ENCODE measurements at places on chromosomes 5 and 9.
A peak's percentile ranks its signal among the peaks of the same experiment; 100 is the strongest.

DNA sequence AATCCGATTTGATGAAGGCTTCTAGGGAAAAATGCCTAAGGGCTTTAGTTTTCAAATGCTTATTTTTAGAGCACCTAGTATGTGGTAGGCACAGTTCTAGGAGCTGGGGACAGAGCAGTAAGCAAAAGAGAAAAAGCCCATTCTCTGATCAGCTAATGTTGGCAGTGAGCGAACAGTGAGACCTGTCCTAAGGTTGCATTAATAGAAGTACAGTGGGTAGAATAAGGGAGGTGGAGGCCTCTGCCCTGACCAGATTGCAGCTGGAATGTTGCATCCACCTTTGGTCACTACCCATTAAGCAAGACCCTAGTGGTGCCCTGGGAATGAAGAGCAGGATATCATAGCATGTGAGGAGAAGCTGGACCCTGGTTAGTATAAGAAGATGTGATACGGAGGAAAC is 20.1 kb downstream of the IL9 start:
- no peak for DNase-seq

- peak; percentile 64 for DNase-seq
Observed at GRCh38 chr5:135426102-135427082, 20.8 kb downstream of the DCANP1 start.

DNA sequence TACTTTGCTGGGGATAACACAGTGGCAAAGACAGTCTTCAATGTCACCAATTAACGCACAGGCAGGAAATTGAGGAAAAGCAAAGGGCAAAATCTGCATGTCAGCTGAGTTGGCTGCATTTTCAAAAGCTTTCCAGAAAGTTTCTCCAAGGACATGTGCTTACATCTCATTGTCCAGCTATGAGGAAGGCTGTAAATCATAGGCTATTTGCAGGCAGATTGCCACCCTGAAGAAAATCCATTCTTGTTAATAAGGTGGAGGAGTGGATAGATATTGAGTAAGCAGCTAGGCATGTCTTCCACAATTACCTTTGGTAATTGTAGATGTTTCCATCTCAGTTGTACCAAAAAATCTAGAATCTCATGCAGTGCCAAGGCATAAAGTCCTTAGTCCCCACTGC is 278.0 kb upstream of the NUDT12 start:
- no peak for DNase-seq

- no peak for DNase-seq
Observed at GRCh38 chr5:143084407-143084806, 314.2 kb downstream of the ARHGAP26 start.

- no peak for DNase-seq
Observed at GRCh38 chr5:2738156-2738699, 13.2 kb downstream of the IRX2 start.

- no peak for DNase-seq
Observed at GRCh38 chr9:93667006-93667405, 90.6 kb downstream of the PHF2 start.

GRCh38 chr5:40172721-40173120 is 507.0 kb upstream of the PTGER4 start:
- no peak for DNase-seq

DNA sequence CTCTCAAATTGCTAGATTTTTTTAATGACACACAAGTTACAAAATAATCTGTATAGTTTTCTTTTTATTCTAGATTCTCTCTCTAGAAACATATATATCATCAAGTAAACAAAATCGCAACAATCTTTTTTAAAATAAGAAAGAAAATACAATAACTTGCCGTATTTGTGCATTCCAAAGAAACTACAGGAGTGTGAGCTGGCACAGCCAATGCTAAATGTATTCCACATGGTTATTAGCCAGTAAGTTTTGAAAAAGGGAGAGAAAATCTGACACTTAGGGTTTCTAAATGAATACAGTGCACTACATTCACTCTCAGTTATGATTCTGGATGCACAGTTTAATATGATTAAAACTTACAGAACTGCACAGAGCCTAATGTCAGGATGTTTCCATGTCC is 117.9 kb downstream of the BNC2 start:
- DNase-seq = no peak
